ENCODE measurements at places on chromosomes 5 and 9. TPM values are rescaled to one million over a fixed set of nuclear protein-coding genes. Genes with fewer than 3 reads are reported as not detected.

The GADD45G gene
- total RNA-seq = 1.8 TPM

The FAM120A gene
- 62.8 TPM for total RNA-seq

The KIF2A gene
- 30.3 TPM for total RNA-seq

The PCDHA9 gene
- total RNA-seq = not detected

The SLC12A7 gene
- 26.0 TPM for total RNA-seq

Data from epithelial cell of alveolus of lung (primary cell).